ENCODE measurements at places on chromosomes 4 and X. TPM values are rescaled to one million over a fixed set of nuclear protein-coding genes. Genes with fewer than 3 reads are reported as not detected.

GRCh38 chr4:81460191-81460701, 11.5 kb downstream of the RASGEF1B start:
- H3K27me3 ChIP-seq: no peaks in the 10 kb centered on the region
- H3K4me3 ChIP-seq: no peak overlapping the region
- H3K36me3 ChIP-seq: peaks cover 2% of the 10 kb centered on the region
- H3K4me1 ChIP-seq: peaks cover 39% of the 10 kb centered on the region
- no peak overlapping the region for H3K27ac ChIP-seq

GRCh38 chrX:16785247-16786138, 773 bp upstream of the TXLNG start:
- peak overlapping the region; percentile 99 for H3K4me3 ChIP-seq
- H3K27ac ChIP-seq: peak overlapping the region; percentile 66
- peaks cover 16% of the 10 kb centered on the region for H3K4me1 ChIP-seq
- peaks cover 8% of the 10 kb centered on the region for H3K36me3 ChIP-seq

- no peak overlapping the region for H3K27ac ChIP-seq
- peaks cover 29% of the 10 kb centered on the region for H3K27me3 ChIP-seq
- no peak overlapping the region for H3K4me3 ChIP-seq
- DNase-seq: peak; percentile 26
These were observed 16.2 kb upstream of the ZCCHC12 start for GRCh38 chrX:118807151-118808017.

ARMCX1 gene
- 2.8 TPM for total RNA-seq

AADAT gene
- 0.38 TPM for total RNA-seq

METTL14 gene
- 55.7 TPM for total RNA-seq

RP2 gene
- total RNA-seq: 5.4 TPM

DNA sequence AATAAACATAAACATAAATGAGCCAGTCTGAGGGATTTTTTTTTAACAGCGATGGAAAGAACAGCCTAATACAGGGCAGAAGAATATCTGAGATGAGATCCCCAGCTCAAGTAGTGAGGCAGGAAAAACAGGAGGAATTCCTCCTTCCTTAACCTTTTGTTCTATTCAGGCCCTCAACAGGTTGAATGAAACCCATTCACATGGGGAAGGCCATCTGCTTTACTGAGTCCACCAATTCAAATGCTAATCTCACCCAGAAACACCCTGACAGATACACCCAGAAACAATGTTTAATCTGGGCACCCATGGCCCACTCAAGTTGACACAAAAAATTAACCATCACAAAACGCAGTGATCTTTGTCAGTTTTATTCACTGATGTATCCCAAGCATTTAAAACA, 45.5 kb downstream of the SMIM31 start:
- no peak overlapping the region for H3K4me3 ChIP-seq
- DNase-seq: no peak
- peaks cover 7% of the 10 kb centered on the region for H3K27me3 ChIP-seq
- no peaks in the 10 kb centered on the region for H3K4me1 ChIP-seq
